Tibial artery (tissue), 4 donors: ENCODE measurements at places on chromosomes 1 and 21.
A peak's percentile ranks its signal among the peaks of the same experiment; 100 is the strongest.

- DNase-seq = no peak
These were observed 113.9 kb upstream of the USP24 start for GRCh38 chr1:55329091-55329490.

DNA sequence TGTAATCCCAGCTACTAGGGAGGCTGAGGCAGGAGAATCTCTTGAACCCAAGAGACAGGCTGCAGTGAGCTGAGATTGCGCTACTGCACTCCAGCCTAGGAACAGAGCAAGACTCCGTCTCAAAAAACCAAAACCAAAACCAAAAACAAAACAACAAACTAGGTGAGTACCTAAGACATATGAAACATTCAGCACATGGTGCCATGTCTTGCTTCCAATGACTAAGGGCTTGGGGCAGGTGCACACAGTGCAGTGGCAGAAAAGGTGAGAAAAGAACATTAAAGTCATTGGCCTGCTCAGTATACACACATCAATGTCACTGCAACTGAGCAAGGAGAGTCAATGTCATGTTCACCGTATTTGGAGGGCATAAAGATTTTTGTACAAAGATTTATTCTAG lies 4.1 kb upstream of the ACTA1 start:
- no peak for DNase-seq

GRCh38 chr1:162023547-162024501 lies at the start of gene OLFML2B:
OLFML2B (minus strand) TSS chr1:162023869; CDS start chr1:162023430, 439 bp downstream.
- DNase-seq = peak; percentile 91

DNA sequence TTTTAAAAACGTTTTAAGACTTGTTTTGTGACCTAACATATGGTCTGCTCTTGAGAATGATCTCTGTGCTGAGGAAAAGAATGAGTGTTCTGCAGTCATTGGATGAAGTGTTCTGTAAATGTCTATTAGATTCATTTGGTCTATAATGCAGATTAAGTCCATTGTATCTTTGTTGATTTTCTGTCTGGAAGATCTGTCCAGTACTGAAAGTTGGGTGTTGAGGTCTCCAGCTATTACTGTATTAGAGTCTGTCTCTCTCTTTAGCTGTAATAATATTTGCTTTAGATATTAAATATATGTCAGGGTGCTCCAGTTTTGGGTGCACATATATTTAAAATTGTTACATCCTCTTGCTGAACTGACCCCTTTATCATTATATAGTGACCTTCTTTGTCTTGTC lies 43.2 kb downstream of the CELF3 start:
- DNase-seq = no peak

GRCh38 chr1:222914861-222915632 lies 100.2 kb downstream of the DISP1 start:
- DNase-seq = no peak

DNA sequence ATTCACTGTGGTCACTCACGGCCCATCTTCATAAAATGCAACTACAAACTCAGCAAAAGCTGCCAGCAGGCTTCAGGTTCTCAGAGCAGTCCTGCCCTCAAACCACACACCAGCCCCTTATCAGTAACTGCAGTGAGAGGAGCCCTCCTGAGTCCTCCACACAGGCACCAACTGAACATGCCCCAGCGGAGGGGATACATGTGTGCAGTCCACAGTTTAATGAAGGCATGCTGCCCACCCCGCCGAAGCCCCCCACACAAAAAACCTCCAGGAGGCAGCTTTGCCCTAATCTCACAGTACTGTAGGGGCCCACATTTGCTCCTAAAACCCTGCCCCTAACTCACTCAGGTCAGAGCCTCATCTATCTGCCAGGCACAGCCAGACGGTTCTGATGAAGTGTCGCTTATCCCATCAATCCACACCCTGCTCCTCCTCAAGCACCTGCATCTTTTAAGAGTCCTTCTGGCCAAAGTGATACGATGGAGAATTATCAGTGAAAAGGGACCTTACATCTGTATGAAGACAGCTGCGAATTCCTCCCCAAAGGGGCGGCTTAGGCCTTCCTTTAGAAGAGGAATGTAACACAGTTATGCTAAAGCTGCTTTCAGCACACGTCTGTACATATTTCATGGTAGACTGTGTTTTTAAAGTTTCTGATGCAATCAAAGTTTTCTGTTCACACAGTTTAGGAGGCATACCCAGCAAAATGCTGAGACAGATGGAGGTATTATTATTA lies 3.5 kb downstream of the ABCB10 start:
- DNase-seq = no peak

GRCh38 chr21:32459972-32460371 lies 47.5 kb downstream of the EVA1C start:
- no peak for DNase-seq

- DNase-seq = peak; percentile 87
These were observed 34.9 kb downstream of the AHDC1 start for GRCh38 chr1:27569088-27569460.

GRCh38 chr1:198671136-198671535 lies 32.3 kb downstream of the PTPRC start:
- no peak for DNase-seq

GRCh38 chr1:158951956-158952355 lies 20.6 kb downstream of the PYHIN1 start:
- no peak for DNase-seq

- no peak for DNase-seq
These were observed 37.3 kb downstream of the COL24A1 start for GRCh38 chr1:86119214-86119764.

- no peak for DNase-seq
These were observed 161.0 kb downstream of the DHRS3 start for GRCh38 chr1:12456979-12457378.

DNA sequence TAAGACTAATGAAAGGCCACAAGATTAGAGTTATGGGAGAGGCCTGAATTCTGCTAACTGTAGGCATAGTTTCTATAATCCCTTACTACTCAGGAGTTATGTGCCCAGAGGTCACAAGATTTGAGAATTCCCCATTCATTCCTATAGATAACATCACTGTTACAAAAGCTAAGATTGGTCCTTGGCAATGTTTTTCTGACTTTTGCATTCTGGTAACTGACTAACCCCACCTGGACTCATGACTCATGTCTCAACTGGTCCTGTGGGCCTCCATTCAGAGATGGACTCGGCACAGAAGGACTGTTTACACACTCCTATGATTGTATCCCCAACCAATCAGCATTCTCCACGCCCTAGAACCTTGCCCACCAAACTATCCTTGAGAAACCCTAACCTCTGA lies 249.0 kb upstream of the ZP4 start:
- no peak for DNase-seq

DNA sequence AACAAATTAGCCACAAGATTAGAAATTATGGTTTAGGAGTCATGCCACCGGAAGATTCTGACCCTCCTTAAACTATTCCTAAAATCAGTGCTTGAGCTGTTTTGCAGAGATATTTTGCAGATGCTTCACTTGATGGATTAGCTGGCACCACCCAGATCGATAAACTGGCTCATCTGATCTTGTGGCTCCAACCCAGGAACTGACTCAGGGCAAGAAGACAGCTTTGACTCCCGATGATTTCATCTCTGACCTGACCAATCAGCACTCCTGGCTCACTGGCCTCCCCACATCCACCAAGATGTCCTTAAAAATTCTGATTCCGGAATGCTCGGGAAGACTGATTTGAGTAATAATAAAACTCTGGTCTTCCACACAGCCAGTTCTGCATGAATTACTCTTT lies 221.6 kb downstream of the RHOU start:
- no peak for DNase-seq

DNA sequence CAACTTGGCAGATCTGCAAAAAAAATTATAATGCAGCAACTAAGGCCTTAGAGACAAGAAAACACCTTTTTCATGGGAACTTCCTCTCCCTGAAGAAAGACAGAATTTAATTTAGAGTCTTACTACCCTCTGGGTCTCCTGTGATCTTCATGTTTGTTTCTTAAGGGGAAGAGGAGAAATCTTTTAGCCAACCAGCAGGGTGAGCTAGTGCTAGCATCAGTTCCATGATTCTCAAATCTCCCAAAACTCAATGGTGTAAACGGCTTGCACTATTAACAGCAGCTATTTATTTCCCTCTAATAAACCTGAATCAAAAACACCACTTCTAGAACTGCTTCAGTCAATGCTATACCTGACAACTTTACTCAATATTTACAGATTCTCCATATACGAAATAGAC lies 3.8 kb downstream of the ZNF644 start:
- no peak for DNase-seq

- DNase-seq = no peak
These were observed 184.4 kb downstream of the COQ8A start for GRCh38 chr1:227124473-227124872.

DNA sequence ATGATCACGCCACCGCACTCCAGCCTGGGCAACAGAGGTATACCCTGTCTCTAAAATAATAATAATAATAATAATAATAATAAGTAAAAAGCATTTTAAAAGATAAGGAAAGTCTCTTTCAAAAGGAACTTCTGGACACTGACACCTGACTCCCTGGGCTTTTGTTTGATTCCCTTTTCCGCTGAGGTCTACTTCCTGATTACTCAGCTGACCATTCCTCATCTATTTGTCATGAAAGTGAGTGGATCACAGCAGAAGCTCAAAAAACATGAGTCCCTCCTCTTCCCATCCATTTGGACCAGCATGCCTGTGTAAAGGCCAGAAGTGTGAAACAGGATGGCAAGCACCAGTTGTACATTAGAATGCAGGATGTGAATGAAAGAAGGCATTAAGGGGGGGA lies 61.1 kb upstream of the FBXO28 start:
- DNase-seq = no peak

- DNase-seq = no peak
These were observed 39.4 kb upstream of the SPOCD1 start for GRCh38 chr1:31855038-31855845.

- no peak for DNase-seq
These were observed at the start of gene GJA5 for GRCh38 chr1:147760481-147761260. GJA5 (minus strand) TSS chr1:147760602; CDS start chr1:147759238, 1,364 bp downstream.

- DNase-seq = no peak
These were observed 797 bp downstream of the WDR47 start for GRCh38 chr1:109040989-109041620.

DNA sequence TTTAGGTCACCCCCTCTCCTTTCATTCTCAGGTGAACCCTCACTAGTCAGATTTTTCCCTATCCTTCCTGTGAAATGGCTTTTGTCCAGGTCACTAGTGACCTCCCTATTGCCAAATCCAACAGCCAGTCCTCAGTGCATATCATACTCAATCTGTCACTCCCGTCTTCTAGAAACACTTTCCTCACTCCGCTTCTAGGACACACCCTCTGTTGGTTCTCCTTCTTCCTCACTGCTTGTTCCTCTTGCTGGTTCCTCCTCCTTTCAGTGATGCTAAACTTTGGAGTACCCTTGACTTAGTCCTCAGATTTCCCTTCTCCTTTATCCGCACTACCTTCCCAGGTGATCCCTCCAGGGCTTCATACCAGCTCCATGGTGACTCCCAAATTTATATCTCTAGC lies 94.3 kb downstream of the RNF220 start:
- no peak for DNase-seq

GRCh38 chr1:203929741-203930309 lies 68.4 kb downstream of the SNRPE start:
- no peak for DNase-seq

DNA sequence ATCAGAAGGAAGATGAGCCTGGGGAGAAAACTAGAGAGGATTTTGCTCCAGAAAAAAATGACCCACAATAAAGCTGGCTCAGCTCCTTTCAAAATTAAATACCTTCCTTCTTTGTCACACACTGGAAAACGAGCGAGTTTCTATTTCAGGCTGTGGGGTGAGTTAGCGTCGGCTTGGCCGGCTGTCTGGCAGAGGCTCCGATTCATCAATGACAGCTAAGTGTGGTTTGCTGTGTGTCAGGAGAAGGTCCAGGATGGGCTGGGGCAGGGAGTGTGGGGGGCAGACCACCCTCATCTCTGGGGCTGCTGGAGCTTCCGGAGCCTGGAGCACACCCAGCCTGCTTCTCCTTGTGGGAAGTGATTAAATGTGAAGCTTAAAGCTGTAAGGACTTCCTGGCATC lies 120.2 kb downstream of the ETS2 start:
- DNase-seq = peak; percentile 87
